ENCODE measurements at places on chromosomes 16 and 17.

DNA sequence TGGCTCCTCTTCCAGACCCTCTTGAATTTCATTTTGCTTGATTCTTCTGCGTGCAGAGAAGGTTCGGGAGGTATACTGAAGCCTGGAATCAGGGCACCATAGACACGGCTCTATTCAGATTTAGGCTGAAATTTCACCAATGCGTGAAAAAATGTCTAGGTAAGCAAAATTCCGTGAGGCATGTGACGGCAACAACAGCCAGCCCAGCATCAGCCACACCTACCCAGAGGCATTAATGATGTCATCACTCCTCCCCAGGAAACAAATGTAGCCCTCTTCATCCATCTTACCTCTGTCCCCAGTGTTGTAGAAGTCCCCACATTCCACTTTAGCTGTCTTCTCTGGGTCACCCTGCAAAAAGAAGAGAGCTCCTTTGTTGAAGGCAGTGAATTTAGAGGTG, 50.8 kb upstream of the ACSM2B start:
- no peak for DNase-seq

DNA sequence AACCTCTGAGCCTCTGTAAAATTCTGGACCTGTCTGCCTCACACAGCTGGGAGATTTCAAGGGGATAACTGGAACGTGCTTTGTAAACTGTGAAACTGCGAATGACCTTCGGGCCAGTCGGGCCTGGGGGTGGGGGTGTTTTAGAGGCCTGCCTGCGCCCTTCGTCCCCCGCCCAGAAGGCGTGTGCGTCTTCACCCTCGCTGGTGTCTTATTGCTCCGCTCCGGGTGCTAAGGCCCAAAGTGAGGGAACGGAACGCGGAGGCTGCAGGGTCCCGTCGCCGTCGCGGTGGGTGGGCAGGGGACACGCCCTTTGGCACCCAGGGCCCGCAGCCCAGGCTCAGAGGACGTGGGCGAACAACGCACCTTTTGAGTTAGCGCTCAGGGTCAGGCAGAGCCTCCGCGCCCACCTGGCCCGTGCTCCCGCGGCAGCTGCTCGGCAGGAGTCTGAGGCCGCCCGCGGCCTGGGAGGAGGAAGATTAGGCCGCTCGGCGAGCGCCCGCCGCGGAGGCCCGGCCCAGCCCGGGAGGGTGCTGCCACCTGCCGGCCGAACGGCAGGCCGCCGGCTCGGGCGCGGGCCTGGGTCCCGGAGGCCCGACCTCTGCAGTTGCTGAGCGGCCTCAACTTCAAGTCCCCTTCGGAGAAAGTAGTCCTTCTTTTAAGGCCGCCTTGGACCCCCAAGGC, 29.7 kb downstream of the DCAKD start:
- DNase-seq: peak; percentile 65

DNA sequence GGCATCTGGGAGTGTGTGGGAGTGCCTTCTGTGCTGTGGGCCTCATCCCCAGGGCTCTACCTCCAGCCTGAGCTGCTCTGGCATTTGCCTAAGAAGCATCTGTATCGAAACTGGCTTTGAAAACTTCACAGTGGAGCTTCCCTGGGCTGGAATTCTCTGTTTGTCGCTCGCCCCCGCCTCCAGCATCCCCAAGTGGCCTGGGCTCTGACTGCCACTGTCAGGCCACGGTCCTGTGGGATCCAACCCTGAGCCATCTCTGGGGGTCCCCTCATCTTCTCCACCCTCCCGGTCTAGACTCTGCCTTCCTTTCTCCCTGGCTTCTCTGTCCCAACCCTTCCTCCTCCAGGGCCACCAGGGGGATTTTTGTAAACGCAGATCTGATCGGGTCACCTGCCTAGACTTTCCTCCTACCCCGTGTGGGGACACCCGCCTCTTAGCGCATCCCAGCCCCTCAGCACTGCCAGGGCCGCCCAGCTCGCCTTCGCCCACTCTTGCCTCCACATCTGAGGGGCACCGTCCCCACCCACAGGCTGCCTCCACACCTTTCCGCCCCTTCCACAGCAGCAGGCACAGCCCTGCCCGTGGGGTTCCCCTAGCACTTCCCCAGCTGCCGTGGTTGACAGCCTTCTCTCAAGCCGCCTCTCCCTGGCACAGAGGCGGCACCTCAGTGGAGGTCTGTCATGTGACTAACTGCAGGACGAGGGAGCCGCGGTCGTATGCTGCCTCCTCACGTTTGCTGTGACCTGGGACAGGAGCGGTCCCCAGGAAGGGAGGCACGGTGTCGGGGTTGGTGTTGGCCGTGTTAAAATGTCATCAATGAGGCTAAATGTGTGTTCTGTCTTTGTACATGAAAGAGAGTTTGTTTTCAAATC, 12.0 kb downstream of the TBC1D24 start:
- no peak for DNase-seq

GRCh38 chr16:48201515-48202201, 42.4 kb upstream of the LONP2 start:
- DNase-seq: no peak

DNA sequence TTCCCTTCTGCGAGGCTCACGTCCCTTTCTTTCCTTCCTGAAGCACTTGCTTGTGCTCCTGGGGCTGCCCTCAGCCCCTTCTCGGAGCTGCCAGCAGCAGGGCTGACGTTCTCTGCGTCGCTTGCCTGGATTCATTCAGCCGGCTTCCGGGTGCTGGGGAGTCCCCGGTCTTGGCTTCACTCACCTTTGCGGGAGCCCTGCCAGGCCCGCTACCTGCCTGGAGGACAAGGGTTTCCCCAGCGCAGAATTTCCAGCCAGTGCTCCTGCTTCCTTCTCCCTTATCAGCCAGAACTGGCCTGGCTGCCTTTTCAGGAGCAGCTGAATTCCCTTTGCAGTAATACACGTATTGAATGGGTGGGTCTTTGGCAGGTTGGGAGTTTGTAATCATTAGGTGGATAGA, 22.1 kb upstream of the IL17C start:
- no peak for DNase-seq

GRCh38 chr16:20901436-20902112, 1.0 kb downstream of the LYRM1 start:
- DNase-seq: peak; percentile 21

DNA sequence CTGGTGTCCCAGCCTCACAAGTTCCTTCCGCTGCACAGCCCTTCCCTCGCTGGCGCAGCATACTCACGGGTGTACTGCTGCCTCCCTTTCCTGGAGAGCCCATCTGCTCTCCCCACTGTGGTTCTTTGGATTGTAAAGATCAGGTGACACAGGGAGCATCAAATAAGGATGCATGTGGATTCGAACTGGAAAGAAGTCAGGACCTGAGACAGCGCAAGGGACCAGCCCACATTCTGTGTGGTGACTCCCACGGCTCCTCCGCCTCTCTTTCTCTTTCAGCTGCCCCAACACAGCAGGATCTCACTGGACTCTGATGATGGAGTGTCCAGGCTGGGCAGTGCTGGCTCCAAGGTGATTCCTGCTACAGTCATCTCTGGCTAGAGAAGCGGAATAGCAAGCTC, 8.1 kb downstream of the LDAF1 start:
- no peak for DNase-seq
